ENCODE measurements at places on chromosomes 1 and 21.
A peak's percentile ranks its signal among the peaks of the same experiment; 100 is the strongest.

DNA sequence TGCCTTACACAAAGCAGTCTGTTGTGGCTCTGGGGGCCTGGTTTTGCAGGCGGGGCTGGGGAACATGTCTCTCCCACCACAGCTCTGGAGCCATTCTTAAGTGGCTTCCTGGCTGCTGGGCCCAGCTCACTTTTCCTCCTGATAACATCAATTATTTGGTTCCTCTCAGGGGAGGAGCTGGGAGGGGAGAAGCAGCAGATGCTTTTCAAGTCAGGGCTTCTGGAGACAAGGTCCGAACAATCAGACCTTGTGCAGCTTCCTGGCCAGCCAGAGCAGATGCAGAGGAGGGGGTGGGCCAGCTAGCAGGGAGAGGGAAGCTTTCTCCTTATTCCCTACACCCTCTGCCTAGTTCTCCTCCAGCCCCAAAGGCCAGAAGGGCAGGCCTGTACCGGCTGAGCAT, 3.7 kb upstream of the PAQR6 start:
- DNase-seq, result no peak

- no peak for DNase-seq
Measured at GRCh38 chr1:26102119-26102518, 9.5 kb upstream of the PDIK1L start.

- no peak for DNase-seq
Measured at GRCh38 chr1:183346276-183346732, 71.9 kb downstream of the NMNAT2 start.

- DNase-seq, result peak; percentile 82
Measured at GRCh38 chr1:209633335-209633997, 18.8 kb downstream of the LAMB3 start.

DNA sequence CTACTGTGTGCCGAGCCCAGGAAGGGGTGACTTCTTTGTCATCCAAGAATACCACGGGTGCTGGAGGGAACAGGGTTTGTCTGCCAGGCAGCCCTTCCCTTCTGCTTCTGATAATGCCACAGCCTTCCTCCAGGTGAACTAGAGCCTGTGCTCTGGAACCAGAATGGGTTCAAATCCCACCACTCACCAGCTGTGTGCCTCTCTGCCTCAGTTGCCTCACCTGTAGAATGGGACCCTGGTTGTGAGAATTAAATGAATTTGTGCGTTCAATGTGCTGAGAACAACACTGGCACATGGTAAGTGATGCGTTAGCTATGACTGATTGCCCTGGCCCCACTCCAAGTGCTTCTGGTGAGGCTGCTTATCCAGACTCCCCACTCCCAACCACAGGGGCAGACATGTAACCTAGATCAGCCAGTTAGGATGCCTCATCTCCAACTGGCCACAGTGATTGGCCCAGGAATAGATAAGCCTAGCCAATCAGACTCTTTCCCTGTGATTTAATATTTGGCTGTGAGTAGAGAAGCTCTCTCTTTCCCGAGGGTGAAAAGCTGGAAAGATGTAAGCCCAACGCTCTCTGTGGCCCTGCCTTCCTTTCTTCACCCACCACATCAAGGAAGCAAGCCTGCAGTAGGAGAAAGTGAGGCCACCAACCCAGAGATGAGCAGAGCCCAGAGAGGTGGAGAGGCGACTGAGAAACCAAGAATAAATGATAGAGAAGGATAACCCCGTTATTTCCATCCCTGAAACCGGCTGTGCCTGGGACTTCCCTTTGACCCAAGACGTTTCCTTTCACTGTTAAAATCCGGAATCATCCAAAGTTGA, 20.8 kb upstream of the LAPTM5 start:
- DNase-seq, result peak; percentile 78

DNA sequence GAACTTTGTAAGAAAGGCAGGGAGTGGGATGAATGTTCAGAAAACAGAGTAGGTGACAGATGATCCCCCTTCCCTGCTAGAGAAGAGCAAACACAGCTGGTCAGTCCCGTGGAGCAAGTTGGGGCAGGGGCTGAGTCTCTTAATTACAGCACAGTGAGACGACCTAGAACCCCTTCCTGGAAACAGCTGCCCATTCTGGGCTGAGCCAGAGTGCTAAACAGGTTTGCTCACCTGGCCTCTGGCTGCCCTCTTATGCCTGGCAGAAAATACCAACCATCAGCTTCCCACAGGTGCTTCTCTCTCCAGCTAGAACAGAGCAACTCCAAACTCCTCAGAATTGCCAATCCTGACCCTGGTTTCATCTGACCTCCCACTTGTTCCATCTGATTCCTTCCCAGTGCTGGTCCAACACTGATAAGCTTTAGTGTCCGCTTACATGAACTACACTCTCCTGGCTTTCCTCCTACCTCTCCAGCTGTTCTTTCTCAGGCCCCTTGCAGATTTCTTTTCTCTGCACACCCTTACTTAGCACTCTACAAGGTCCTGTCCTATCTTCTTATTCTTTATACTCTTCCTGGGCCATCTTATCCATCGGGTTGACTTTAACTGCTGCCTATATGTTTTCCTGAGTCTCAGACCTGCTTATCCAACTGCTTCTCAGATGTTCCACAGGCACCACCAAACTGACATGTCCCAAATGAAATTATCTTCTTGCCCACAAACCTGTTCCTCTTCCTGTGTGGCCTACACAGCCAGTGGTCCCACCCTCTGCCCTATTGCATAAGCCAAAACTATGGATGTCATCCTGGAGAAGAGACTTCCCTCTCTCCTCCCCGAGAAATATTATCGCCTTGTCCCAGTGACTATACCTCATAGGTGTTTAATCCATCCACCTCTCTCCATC, 22.6 kb upstream of the COL9A2 start:
- DNase-seq, result no peak

DNA sequence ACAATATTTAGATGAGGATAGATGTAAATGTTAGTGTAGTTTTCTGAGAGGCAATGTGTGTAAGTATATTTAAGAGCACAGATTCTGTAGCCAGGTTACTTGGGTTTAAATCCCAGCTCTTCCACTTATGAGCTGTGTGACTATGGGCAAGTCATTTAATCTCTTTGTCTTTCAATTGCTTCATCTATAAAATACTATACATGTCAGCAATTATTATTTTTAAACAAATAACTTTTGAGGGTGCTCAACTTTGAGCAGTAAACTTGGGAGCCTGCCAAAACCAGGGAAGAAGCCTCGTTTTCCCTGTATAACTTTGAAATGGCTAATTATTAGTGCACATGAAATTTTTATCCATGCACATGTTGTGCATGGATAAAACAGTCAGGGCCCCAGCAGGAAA, 222.8 kb downstream of the FOXD2 start:
- DNase-seq, result no peak

GRCh38 chr1:212922016-212922415, 28.3 kb upstream of the VASH2 start:
- DNase-seq, result no peak

- no peak for DNase-seq
Measured at GRCh38 chr1:152018537-152018936, 18.3 kb downstream of the S100A11 start.

DNA sequence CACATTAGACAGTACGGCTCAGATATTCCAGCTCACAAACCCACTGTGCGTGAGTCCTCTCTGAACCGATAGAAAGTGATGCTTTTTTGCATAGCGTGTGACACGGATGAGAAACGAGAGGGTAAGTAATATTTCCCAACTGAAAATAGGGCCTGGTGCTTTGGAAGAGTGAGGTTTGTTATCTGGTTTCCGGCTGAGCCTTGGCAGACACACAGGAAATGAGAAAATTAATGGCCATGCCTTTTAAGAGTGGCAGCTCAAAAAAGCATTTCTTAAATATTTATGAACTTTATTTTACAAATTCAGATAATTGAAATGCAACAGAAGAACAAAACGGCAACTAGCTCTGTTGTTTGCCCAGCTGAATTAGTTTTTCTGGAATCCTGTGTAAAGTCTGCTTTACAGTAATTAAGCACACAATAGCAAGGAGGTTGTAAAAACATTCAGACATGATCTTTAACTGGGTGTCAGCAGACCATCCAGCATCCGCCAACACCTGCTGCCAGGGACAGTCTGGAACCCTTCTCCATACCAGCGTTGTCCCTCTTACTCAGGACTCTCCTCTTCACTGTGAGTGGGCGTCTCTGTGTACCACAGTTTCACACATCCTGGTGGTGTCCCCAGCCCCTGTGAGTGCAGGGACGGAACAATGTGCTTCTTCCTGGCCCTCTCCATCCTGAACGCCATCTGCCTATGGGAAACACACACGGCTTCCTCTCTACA, 155.4 kb downstream of the PGBD5 start:
- no peak for DNase-seq

- DNase-seq, result no peak
Measured at GRCh38 chr1:83017276-83017675, 981.7 kb downstream of the TTLL7 start.
